ENCODE measurements at places on chromosomes 13 and 19.

- DNase-seq, result no peak
Observed at GRCh38 chr13:60572003-60572798, 175.2 kb downstream of the TDRD3 start.

DNA sequence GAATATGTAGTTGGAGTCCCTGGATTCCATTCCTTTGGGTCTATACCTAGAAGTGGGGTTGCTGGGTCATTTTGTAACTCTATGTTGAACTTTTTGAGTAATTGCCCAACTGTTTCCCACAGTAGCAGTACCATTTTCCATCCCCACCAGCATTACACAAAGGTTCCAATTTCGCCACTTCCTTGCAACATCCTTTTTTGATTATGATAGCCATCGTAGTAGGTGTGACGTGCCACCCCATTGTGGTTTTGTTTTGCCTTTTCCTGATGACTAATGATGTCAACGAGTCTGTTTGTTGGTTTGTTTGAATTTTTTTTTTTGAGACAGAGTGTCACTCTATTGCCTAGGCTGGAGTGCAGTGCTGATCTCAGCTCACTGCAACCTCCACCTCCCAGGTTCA lies 3.3 kb upstream of the PEX11G start:
- no peak for DNase-seq

GRCh38 chr13:30132623-30133553 lies 174.5 kb downstream of the KATNAL1 start:
- peak; percentile 65 for DNase-seq

DNA sequence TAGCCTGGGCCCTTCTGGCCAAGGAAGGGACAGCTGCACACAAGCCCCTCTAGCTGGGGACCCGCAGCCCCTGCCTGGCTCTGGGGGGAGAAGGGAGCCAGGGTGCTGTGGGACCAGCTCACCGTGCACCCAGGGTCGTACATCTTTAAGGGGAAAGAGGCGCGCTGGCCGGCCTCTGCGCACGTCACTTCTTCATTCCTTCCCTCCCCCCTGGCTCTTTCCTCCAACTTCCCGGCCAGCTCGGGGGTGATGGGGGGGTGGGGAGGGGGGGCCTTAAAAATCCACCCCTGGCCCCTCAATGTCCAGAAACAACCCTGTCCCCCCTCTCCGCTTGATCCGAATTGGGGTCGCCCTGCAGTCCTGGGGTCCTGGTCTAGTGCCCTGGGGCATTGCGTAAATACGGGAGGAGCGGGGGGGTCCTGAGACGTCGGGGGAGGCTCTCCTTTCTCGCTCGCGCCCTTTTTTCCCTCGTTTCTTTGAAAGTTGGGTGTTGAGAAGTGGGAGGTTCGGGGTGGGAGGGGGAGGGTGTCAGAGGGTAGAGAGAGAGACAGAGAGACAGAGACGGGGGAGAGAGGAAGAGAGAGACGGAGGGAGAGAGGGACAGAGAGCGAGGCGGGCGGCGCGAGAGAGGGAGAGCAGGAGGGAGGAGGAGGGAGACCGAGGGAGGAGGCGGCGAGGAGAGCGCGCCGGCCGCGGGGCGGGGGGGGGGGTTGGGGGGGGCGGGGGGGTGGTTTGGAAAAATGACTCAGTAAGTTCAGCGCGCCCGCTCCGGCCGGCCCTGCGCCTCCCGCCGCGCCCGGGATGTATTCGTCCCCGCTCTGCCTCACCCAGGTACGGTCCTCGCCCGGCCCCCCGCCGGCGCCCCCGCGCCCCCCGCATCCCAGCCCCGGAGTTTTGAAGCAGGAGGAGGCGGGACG lies at the start of gene NFIC:
NFIC (plus strand) TSS at position 748 of the 917 bp plus-strand sequence; CDS start at position 802, 54 bp downstream.
- no peak for DNase-seq

DNA sequence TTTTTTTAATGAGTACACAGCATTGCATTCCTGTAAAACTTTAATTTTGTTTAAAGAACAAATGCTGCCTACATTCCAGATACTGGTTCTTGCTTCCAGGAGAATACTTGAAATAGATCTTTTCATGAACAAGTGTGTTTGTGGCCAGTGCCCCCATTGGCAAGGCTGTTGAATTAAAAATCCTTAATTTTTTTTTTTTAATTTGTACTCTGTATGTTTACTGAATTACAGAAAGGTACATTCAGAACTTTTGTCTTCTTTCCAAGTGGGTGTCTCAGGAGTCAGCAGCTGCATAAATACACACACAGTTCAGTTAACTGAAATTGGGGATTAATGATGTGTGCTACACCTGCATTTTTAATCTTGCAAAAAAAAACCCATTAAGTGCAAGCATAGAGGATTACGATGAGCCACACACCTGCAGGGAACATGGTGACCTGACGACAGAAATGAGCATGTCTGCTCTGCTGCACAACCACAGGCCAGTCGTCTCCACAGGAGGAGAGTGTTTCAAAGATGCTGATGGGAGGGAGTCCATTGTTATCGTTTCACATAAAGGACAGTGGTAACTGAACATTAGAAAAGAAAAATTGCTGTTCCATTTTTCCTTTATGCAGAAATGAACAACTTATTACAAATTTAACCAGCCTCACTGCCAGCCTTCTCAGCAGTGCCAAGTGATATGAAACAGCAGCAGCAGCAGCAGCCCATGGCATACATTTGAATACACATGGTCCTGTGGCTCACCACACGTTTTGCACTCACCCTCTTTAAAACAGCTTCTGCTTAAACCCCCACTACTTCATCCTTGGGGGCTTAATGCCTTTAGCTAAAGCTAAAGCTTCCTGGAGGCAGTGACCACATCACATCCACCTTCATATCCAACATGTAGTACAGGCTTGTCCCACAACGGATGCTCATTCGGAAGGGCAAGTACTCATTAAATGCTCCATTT lies 72.3 kb upstream of the RFC3 start:
- no peak for DNase-seq

DNA sequence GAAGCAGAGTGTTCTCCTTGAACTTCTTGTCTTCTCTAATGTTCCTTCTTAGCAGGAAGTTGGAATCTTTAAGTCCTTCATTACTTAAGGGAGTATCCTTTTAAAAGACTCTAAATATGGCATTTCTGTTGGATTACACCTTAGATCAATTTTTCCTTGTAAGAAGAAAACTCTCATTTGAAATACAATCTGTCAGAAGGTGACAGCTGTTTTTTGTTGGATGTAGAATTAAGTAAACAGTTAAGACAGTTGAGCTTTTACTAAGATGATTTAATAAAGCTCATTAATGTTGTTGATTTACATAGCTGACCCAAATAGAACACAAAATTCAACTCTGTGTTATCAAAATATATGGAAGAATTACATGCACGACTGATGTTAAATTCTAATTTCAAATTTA lies 16.7 kb upstream of the MBNL2 start:
- no peak for DNase-seq

DNA sequence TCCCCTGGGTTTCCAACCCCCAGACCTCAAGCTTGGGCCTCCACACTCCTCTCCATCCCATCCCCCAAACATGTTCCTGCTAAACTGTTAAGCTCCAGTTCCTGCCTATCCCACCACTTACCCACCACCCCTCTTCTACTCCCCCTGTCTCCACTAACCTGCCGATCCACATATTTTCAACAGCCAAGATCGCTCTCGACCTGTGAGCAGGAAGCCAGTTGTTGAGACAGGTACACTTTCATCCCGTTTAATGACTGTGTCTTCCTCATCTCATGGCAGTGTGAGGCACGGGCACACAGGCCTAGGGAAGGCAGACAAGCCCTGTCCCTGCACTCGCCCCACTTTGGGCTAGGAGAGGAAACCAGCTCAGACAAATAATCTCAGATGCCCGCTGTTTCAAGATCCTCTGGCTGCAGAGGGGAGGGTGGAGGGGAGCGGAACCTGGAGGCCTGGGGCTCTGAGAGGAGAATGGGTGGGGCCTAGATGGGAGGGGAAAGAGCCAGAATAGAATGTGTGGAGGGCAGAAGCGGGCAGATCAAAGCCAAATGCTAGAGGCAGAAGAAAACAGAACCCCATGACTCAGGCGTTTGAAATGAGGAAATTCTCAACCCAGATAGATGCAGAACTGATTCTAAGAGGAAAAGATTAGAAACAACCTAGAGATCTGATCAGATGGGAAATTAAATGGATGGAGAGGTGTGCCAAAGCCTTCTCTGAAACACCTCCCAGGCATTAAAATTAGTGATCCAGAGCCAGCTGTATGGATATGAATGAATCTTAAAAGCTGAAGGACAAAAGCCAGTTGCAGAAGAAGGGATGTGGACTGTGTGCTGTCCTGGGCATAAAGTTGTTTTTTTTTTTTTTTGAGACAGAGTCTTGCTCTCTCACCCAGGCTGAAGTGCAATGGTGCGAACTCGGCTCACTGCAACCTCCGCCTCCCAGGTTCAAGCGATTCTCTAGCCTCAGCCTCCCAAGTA lies 16.9 kb upstream of the CYP2S1 start:
- DNase-seq, result no peak

- no peak for DNase-seq
Observed at GRCh38 chr13:71546881-71547280, 320.1 kb downstream of the DACH1 start.

- no peak for DNase-seq
Observed at GRCh38 chr19:53010494-53010893, 3.2 kb upstream of the ERVV-1 start.

- no peak for DNase-seq
Observed at GRCh38 chr19:21317821-21318220, 11.4 kb downstream of the ZNF708 start.

GRCh38 chr13:28333204-28333881 lies 161.6 kb downstream of the FLT1 start:
- no peak for DNase-seq

GRCh38 chr19:32802840-32803239 lies 66.7 kb downstream of the SLC7A9 start:
- no peak for DNase-seq

DNA sequence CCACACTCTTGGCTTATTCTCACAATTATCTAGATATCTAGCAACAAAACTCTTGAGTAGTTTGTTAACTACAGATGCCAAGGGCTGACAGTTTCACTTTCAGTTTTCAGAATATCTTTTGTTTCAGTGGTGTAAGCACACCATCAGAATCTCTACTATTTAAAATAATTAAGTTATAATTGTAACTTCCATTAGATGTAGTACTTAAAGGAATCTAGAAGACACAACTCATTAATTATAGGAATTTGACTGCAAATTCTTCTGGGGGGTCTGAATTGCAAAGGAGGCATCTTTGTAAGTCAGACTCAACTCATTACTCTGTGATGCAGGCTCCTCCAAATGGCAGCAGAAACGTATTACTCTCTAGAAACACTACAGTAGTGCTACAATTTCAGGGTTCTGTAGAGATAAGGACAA lies 44.9 kb upstream of the USPL1 start:
- DNase-seq, result no peak

DNA sequence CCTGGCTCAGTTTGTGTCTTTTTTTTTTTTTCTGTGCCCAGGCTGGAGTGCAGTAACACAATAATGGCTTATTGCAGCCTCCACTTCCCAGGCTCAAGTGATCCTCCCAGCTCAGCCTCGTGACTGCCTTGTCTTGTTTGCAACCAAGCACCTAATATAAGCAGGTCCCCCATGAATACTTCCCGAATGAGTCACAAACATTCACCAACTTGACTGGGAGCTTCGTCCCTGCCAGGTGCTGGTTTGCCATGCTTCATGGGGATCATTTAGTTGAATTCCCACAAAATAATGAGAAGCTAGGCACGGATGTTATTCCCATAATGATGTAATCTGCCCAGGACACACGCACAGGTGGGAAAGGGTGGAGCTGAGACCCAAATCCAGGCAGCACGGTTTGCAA lies 176.5 kb downstream of the CACNA1A start:
- DNase-seq, result no peak

DNA sequence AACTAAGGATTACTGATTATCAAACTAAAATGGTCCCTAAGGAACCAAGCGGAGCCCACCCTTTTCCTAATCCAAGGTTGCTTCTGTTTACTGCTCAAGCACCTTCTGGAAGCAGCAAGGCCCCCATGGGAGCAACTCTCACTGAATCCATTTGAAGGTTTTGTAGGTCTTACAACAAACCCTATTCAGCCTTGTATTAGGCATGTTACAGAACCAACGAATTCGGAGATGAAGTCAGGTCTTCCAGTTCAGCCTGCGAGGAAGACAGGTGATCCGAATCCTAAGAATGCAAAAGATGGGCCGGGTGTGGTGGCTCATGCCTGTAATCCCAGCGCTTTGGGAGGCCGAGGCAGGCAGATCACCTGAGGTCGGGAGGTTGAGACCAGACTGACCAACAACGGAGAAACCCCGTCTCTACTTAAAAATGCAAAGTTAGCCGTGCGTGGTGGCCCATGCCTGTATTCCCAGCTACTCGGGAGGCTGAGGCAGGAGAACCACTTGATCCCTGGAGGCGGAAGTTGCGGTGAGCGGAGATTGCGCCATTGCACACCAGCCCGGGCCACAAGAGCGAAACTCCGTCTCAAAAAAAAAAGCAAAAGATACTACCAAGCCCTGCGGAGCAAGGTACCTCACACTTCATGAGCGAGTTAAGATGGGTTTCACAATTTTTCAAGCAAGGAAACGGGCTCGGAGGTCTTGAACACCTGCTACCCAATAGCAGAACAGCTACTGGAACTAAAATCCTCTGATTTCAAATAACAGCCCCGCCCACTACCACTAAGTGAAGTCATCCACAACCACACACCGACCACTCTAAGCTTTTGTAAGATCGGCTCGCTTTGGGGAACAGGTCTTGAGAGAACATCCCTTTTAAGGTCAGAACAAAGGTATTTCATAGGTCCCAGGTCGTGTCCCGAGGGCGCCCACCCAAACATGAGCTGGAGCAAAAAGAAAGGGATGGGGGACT lies 609 bp downstream of the ZAR1L start:
- peak; percentile 62 for DNase-seq

DNA sequence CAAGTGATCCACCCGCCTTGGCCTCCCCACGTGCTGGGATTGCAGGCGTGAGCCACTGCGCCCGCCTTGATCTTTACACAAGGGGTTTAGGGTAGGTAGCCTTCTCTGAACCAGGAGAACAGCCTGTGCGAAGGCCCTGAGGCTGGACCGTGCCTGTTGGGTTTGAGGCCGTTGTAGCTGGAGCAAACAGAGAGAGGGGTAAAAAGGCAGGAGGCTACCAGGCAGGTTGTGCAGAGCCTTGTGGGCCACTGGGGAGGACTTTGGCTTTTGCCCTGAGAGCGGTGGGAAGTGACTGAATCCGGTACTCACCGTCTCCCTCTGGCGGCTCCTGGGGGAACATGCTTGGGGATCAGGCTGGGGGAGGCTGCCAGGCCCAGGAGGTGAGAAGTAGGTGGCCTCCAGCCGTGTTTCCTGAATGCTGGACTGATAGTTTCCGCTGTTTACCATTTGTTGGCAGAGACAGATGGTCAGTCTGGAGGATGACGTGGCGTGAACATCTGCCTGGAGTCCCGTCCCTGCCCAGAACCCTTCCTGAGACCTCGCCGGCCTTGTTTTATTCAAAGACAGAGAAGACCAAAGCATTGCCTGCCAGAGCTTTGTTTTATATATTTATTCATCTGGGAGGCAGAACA lies 24.6 kb downstream of the SPC24 start:
- DNase-seq, result peak; percentile 34

DNA sequence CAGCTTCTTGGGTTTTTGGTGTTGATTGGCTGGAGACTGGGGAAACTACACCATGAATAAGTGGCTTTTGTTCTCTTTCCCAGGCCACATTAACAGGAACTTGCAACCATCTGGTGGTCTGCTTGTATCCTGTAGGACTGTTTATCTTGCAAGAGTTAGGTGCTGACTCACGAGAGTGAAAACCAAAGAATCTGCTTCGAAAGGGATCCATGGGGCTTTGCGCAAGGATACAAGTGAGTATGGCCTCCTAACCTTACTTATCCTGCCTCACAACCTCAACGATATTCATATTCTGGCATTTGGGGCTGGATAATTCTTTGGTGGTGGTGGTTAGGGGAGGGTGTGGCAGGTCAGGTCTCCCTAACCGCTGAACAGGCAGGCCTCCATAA lies 4.7 kb upstream of the SIGLECL1 start:
- DNase-seq, result no peak

Measured in SHP77 treated with DMSO at 0.1 percent for 48 hours (cell line).